ENCODE measurements at places on chromosomes 12 and 14.

DNA sequence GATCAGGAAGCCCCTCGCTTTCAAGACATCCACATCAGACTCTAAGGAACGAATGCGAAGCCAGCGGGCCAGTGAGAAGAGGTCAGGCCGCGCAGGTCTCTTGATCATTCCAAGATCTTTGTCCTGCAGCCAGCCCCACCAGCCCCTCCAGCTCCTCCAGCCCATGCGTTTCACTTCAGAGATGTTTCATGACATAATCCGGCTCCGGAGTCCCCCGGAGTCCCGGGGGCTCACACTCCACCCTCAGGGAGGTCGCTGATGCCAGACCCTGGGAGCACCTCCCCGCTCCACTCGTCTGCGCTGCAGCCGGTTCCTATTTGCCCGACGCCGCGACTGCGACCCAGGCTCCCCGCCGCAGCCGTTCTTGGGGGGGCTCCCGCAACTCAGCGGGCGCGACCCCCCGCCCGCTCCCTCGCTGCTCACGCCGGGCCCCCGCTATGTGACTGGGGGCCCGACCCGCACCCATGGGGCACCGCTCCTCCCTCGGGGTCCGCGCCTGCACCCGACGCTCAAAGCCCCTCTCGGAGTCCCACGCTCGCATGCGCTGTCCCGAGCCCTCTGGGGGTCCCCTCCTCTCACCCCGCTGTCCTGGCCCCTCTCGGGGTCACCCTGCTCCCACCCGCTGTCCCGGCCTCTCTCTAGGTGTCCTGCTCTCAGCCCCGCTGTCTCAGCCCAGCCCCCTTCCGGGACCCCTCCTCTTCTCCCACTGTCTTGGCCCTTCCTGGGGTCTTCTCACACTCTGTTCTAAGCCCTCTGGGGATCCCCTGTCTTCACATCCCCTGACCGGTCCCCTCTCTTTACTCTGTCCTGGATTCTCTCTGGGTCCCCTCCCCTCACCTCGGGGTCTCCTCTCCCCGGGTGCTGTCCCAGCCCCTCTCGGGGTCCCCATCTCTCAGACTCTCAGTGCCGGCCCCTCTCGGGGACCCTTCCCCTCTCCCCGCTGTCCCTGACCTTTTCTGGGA lies 1.1 kb downstream of the TAOK3 start:
- DNase-seq: no peak

GRCh38 chr14:42884100-42884499 lies 1277.4 kb downstream of the LRFN5 start:
- no peak for DNase-seq

DNA sequence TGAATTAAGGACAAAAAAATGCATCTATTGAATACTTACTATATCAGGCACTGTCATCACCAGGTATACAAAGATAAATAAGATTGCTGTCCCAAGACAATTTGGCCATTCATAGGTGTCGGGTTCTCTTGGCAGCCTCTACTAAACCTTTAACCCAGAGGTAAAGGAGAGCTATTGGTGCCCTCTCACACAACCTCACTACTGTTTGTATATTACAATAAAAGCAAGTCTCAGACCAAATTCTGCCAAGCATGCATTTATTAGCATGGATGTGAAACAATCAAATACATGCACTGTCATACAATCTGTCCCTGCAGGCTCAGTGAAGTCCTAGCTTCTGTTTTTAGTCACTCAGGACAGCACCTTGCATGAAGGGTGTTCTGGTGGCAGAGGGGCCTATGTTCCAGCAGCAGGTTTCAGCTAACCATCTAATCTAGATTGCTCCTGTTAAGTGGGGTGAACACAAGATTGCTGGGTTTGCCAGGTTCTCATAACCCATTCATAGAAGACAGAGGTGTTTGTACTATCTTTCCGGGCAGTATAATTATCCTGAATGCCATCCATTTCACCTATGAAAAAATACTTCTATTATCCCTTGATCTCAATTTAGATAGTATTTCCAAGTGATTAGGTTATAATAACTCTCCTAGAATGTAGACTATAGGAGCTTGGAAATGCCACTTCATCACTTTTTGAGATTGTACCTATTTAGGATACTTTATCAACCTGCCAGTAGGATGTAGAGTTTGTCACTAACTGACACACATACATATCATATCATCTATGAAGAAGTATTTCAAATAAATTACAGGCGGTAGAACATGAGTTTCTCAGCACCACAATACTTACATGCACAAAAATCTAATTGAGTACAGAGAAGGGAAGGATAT lies 254.0 kb upstream of the KRR1 start:
- no peak for DNase-seq

GRCh38 chr12:49121047-49121696 lies 10.0 kb downstream of the TUBA1B start:
- peak; percentile 35 for DNase-seq

DNA sequence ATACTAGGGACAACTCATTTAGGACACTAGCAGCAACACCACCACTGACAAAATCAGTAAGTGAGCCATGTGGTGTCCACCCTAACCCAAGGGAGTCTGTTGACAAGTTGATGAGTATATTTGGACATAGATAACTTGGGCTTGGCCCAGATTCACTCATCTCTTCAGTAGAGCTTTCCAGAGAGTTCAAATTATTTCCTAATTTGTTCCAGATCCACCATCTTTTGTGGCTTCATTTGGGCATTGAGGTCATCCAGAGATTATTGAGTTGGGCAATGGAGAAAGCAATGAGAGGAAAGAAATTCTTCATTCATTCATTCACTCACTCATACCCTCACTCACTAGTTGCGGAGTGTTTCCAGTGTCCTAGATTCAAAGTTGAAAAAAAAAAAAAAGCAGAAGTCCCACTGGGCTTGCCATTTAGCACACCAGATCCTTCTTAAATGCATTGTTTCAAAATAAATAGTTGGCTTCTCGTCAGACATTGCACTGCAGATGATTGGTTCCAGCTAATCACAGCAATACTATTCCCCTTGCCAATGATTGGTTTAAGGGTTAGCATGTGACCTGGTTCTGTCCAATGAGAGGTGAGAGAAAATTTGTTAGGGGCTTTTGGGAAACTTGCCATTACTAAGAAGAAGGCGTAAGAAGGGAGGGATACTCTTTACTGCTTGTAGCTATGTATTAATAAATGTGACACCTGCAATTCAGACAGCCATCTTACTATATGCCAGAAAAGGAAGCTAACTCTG lies 31.8 kb upstream of the WSCD2 start:
- DNase-seq: no peak

DNA sequence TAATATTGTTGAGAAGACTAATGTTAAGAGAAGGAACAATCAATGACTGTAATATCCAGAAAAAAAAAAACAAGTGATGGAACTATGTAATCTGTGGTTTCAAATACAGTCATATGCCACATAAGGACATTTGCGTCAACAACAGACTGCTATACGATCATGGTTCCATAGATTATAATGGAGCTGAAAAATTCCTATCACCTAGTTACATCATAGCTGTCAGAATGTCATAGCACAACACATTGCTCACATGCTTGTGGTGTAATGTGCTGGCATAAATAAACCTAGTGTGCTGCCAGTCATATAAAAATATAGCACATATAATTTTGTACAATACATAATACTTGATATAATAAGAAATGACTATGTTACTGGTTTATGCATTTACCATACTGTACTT lies 653.5 kb downstream of the TRHDE start:
- no peak for DNase-seq

- DNase-seq: peak; percentile 25
Observed at GRCh38 chr12:80056845-80057244, 42.5 kb upstream of the OTOGL start.

DNA sequence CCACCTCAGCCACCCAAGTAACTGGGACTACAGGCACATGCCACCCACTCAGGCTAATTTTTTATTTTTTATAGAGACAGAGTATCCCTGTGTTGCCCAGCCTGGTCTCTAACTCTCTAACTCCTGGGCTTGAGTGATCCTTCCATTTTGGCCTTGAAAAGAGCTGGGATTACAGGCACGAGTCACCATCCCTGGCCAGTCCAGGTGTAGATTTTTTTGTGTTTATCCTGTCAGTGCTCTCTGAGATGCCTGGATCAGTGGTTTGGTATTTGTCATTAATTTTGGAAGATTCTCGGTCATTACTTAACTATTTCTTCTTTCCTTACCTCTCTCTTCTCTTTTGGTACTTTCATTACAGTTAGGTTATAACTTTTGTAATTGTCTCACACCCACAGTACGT lies 5.3 kb upstream of the HIF1A start:
- DNase-seq: no peak

GRCh38 chr12:71478270-71478669 lies 38.7 kb downstream of the LGR5 start:
- DNase-seq: no peak

GRCh38 chr14:68655911-68656316 lies 137.0 kb downstream of the ZFP36L1 start:
- DNase-seq: no peak

- no peak for DNase-seq
Observed at GRCh38 chr12:7403466-7403865, 40.5 kb downstream of the CD163L1 start.

DNA sequence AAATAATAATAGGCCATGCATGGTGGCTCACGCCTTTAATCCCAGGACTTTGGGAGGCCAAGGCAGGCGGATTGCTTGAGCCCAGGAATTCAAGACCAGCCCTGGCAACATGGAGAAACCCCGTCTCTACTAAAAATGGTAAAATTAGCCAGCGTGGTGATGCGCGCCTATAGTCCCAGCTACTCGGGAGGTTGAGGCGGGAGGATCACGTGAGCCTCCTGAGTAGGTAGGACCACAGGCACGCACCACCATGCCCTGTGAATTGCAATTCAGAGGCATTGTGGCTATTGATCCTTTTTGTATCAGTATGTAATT lies 2.3 kb downstream of the ARHGDIB start:
- no peak for DNase-seq

DNA sequence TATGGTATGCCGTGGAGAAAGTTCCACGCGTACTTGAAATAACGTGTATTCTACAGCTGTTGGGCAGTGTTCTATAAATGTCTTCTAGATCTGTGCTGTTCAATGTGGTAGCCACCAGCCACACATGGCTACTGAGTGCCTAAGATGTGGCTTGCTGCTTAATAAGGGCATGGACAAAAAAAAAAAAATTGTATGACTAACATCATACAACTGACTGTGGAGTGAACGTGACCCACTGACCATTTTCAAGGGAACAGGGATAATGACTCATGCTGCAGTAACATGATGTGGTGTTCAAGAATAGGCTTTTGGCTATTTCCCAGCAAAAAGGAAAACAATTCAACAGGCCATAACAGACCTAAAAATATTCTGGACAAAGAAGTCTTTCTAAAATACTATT lies 13.0 kb downstream of the ATG14 start:
- DNase-seq: no peak

- no peak for DNase-seq
Observed at GRCh38 chr12:127233016-127233415, 1034.0 kb upstream of the TMEM132C start.

DNA sequence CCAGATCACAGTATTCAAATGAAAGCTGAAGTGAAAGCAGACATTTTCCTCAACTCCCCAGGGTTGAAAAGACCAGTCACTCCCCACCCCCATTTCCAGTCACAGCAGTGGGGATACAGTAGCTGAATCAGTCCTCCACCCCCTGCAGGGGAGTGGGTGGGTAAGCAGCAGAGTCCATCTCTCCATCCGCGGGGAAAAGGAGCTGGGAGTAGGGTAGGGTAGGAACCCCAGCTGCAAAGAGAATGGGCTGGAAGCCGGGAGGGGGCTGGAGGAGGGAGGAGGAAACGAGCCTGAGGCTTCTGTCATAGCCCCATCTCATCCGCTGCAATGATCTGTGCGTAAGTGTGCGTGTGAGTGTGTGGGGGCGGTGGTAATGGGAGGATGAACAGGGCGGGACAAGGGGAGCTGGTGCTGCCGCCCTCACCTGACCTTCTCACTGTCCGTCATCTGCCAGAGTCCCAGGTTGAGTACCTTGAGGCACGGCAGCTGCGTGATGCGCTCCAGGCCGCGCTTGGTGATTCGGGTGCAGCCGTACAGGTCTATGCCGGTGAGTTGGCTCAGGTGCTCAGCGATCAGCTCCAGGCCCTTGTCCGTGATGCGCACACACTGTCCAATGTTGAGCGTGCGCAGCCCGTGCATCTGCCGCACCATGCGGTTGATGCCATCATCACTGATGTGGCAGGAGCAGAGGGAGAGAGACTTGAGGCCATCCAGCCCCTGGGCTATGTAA lies 1.8 kb downstream of the FBXL14 start:
- DNase-seq: peak; percentile 78

GRCh38 chr14:29927376-29928116 lies at the start of gene PRKD1:
Gene PRKD1, minus strand, starts transcription at chr14:29927847.
- peak; percentile 42 for DNase-seq

DNA sequence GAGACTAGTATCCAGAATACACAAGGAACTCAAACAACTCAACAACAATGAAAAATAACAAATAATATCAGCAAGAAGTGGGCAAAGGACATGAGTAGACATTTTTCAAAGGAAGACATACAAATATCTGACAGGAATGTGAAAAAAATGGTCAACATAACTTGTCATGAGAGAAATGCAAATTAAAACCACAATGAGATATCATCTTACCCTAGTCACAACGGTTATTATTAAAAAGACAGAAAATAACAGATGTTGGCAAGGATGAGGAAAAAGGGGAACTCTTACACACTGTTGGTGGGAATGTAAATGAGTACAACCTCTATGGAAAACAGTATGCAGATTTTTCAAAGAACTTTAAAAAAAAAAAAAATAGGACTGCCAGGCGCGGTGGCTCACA lies 20.4 kb downstream of the VWF start:
- no peak for DNase-seq
